Right renal pelvis (tissue), 4 donors: ENCODE measurements at places on chromosomes 2 and 18.

- DNase-seq, result no peak
These were observed 22.3 kb downstream of the ORC4 start for GRCh38 chr2:147998203-147998602.

DNA sequence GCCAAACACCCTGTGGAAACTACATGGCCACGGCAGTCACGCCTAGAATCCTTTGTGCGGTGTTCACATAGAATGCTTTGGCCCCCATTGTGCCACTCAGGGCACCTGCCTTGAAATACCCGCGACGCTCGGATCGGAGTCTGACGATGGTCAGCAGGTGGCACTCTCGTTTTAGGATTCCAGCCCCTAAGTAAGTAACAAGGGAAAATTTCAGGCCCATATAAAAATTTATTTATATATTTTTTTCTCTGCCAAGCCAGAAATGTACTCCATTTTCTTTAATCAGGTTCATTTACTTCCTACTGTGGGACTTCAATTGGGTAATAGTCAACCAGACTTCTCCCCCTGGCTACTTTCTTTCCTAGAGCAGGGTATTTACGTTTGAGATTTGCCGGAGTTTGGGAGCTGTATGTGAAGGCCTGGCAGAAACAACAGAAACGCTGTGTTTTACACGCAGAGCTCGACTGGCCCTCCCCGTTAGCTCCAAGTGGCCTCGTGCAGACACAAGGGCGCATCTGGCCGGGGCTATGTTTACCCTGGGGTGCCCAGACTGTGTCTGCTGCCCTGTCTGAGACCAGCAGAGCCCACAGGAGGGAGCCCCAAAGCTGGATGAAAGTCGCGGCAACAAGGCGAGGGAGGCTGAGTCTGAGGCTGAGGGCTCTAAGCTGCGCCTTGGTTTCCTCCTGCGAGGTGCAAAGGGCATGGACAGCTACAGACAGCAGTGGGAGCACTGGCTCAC, 41.6 kb downstream of the LRRC30 start:
- DNase-seq, result peak; percentile 77

- no peak for DNase-seq
These were observed 13.7 kb upstream of the OTOF start for GRCh38 chr2:26491563-26492167.

DNA sequence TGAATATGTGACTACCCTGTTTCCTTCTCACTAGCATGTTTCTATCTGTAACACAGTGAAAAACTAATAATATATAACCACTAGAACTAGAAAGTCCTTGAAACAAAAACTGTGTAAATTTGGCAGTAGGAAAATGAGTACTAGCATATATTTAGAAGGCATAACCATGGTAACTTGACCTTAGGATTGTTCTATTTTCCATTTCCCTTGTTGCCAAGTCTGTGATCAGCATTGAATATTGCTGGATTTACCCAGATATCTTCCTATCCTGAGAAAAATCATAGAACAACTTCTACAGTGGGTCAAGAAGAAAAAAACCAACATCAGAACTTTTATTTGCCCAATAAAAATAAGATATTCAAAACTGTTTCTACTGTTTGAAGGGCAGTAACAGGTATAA, 563.9 kb upstream of the NRXN1 start:
- DNase-seq, result no peak

- DNase-seq, result no peak
These were observed 26.1 kb upstream of the SPTBN1 start for GRCh38 chr2:54429811-54430551.

DNA sequence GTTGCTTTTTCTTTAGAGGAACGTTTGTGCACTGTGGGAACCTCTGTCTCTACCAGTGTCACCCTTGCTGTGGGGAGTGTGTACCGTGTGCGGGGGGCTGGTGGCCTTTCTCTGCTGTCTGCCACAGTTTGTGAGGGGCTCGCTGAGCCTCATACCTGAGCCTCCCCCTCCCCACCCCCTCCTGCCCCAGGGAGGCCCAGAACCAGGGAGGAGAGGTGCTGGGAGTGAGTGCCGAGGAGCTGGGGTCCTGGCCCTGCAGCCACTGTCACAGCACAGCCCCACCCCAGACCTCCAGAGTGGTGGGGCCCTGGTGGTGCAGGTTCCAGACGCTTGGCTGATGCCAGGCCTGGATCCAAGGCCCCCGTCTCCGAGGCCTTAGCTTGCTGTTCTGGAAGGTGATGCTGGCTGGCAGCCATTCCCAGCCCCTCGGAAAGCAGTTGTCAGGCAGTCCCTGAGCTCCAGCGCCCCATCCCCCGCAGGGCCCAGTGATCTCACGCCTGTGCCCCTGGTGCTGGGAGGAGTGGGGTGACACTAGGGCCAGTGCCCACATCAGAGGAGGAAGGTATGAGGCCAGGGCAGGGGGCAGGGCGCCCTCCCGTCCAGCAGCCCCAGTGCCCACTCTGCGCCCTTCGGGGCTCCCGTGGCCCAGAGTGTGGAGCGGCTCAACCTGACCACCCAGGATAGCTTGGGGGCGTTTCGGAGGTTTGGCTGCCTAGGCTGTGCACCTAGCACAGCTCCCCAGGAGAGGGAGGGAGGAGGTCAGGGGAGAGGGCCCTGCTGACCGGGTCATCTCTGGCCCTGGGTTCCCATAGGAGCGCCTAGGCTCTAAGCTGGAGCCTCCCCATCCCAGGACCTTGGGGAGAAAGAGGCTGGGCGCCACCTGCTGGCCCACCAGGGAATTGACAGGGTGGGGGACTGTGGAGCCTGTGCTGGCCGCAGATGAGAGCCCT, 53.0 kb upstream of the ALPP start:
- DNase-seq, result no peak

GRCh38 chr2:197803033-197803444, 1.4 kb upstream of the PLCL1 start:
- DNase-seq, result no peak

DNA sequence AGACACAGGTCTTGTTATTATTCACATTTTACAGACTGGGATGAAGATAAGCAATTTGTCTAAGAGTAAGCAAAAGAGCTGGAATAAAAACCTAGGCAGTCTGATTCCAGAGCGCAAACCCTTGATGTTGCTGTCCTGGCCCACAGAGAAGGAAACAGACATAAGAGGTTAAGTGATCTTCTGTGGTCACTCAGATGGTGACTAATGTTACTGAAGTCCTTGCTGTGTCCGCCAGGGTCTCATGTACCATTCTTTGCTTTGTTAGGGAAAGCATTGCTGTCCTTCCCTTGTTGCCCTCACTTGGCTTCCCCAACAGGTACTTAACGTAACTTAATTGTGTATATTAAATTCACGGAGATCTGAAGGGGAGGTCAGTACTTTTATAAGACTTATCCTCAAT, 14.9 kb upstream of the FAP start:
- no peak for DNase-seq

DNA sequence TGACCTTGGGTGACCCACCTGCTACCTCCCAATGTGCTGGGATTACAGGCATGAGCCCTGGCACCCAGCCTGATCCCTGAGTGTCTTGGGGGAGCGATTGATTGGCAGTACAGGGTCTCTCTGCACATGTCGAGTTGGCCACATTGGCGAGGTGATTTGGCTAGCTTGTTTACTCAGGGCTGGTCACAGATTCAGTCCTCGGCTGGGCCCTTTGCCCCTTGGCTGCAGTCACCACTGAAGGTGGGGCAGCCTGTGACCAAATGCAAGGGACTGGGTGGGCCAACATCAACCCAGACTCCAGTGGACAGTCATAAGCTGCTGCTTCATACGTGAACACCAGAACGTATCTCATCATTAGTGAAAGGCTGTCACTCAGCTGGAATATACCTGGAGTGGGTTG, 114.9 kb downstream of the ZNF532 start:
- DNase-seq, result no peak

GRCh38 chr2:44170311-44170717, 1.6 kb downstream of the PPM1B start:
- no peak for DNase-seq

DNA sequence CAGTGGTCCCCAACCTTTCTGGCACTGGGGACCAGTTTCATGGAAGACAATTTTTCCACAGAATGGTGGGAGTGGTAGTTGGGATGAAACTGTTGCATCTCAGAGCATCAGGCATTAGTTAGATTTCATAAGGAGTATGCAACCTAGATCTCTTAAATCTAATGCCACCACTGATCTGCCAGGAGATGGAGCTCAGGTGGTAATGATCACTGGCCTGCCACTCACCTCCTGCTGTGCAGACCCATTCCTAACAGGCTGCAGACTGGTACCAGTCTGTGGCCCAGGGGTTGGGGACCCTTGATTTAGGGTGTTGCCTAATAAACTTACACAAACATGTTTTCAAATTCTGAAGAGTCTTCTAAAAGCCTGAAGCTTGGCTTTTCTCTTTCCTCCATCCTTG, 261.3 kb downstream of the CDH19 start:
- no peak for DNase-seq

DNA sequence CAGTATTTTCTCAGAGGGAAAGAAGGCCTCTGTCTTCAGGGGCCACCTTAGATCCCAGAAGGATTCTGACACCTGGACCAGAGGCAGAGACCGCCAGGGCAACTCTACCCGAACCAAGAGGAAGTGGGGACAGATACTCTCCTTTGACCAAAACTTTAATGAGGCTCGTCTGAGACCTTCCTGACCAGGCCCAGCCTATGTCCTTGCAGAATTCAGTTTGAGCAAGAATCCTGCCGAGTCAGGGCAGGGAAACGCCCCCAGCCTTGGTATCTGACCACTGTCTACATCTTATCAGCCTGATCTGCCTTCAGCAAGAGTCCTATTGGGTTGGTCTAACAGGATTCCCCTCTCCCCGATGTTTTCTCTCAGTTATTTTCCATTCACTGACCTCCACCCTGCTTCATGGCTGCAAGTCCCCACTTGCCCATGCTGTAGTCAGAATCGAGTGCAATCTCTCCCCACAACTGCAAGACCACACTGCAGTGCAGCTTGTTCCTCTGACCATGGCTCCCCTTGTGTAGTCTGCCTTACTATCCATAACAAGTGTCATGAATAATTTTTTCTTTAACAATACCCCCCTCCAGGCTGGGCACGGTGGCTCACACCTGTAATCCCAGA, 95.0 kb downstream of the MSH2 start:
- no peak for DNase-seq

DNA sequence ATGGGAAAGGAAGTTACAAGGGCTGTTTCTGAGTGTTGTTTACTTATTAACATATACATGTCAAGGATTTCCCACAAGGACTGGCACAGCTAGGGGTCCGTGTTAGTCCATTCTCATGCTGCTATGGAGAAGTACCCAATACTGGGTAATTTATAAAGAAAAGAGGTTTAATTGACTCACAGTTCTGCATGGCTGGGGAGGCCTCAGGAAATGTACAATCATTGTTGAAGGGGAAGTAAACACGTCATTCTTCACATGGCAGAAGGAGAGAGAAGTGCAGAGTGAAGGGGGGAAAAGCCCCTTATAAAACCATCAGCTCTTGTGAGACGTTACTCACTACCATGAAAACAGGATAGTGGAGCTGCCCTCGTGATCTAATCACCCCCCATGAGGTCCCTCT, 128.9 kb upstream of the CELF4 start:
- DNase-seq, result no peak

DNA sequence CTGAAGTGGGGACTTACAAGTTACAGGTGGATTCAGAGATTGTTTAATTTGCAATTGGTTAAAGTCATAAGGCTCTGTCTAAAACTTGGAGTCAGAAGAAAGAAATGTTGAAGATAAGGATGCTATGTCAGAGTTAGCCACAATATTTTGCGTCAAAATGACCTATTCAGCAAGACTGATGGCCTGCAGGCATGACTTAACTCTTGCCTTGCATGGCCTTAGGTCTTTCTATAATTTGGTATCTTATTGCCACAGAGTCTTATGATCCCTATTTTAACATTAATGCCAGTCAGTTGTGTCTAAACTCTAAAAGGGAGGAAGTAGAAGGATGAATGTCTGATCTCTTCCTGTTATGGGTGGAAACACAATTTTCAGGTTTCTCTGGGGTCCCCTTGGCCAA, 5.2 kb upstream of the COMMD1 start:
- no peak for DNase-seq

DNA sequence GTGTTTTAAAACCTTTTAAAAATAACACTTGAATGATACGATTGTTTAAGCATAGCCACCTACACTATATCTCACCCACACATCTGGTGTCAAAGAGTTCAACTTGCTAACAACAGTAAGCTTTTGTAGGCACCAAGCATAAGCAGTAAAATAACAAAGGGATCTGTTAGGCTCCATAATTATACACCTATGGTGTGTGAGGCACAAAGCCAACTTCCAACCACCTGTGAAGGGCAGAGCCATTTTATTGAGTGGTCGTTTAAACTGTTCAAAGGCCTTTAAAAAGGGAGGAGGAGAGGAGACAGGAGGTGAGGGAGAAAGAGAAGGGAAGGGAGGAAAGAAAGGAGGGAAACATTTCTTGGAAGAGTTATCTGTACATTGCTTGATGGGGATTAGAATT, 27.9 kb downstream of the NEMP2 start:
- no peak for DNase-seq

DNA sequence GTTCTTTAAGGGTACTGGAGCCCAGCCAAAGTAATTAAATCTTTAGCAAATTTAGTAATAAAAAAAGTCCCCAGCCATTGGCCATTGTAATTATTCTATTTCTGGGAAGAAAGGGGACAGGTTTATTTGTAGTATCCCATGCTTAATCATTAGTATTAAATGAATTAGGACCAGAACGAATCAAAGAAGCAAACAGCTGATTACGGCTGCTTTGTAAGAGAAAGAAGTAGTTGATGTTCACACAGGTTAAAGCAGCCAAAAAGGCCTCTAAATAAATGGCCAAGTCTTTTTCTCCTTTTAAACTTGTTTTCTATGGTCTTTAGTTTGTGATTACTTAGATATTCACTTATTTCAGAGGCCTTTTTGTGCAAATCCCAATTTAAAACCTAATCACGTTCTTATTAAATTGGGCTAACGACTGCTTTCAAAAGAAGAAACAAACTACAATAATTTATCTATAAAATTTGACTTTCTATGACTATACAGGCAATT, 48.6 kb upstream of the DNAH7 start:
- DNase-seq, result no peak

DNA sequence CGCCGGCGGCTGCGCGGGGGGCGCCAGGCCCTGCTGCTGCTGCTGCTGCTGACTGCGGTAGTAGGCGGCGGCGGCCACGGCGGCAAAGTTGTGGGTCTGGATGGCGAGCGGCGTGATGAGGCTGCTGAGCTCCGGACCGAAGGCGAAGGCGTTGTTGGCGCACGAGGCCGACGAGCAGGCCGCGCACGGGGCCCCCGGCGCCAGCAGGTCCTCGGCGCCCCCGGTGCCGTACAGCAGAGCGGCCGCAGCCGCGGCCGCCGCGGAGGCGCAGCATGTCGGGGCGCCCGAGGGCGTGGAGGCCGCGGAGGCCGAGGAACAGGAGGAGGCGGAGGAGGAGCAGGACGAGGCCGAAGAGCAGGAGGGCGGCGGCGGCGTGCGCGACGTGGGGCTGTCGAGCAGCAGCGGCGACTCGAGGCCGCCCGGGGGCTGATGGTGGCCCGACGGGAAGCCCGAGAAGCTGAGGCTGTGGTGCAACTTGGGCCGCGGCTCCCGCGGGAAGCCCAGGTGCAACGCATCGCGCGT, 1.8 kb downstream of the ZFP36L2 start:
- DNase-seq, result no peak

- DNase-seq, result no peak
These were observed 132.5 kb upstream of the OSR1 start for GRCh38 chr2:19490846-19491435.

GRCh38 chr18:72233106-72233505, 311.0 kb downstream of the CBLN2 start:
- no peak for DNase-seq

GRCh38 chr2:238139196-238140039, 950 bp downstream of the KLHL30 start:
- DNase-seq, result no peak

- no peak for DNase-seq
These were observed 99.3 kb downstream of the SPATS2L start for GRCh38 chr2:200405599-200406298.

GRCh38 chr2:68594674-68595492, 48.5 kb upstream of the PROKR1 start:
- DNase-seq, result peak; percentile 17

GRCh38 chr2:191933307-191934105, 86.6 kb upstream of the CAVIN2 start:
- no peak for DNase-seq
